ENCODE measurements at places on chromosomes 13 and 19.

DNA sequence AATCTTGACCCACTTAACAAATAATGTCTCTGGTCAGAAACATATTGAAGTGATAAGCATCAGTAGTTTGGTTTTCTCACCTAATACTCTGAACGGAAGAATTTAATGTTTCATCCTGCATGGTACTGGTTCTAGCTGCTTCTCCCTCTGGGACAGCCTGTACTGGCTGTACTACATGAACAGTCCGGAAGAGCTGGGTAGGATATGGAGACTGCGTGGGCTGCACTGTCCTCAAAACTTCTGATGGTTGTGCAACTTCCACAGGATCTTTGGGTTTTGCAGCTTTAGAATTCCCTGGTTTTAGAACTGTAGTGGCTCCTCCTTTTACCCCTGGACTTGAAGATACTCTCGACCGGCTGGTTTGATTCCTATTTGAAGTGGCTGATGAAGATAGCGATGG is 78.3 kb downstream of the ELF1 start:
- DNase-seq = no peak

GRCh38 chr13:80865329-80865728 is 524.4 kb upstream of the SPRY2 start:
- no peak for DNase-seq

GRCh38 chr13:41660411-41660810 is 203.1 kb downstream of the RGCC start:
- DNase-seq = no peak

- DNase-seq = no peak
These were observed 2.5 kb upstream of the ISYNA1 start for GRCh38 chr19:18440415-18440877.

DNA sequence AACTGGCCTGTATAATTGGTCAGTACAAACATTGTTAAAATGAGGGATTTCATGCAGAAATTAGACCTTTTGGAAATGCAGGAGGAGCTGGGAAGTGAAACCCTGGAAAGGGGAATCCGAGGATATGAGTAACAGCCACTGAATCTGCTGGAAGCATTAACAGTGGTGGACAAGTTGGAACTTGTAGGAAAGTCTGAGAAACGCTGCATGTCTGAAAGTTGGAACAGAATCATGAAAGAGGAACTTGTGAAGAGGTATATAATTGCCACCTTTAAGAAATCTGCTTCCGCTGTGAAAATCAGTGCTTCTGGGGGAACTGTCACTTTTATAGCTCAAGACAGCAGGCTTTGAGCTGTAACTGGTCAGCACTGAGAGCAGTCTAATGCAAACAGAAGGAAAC is 716.5 kb upstream of the PRR20A start:
- no peak for DNase-seq

DNA sequence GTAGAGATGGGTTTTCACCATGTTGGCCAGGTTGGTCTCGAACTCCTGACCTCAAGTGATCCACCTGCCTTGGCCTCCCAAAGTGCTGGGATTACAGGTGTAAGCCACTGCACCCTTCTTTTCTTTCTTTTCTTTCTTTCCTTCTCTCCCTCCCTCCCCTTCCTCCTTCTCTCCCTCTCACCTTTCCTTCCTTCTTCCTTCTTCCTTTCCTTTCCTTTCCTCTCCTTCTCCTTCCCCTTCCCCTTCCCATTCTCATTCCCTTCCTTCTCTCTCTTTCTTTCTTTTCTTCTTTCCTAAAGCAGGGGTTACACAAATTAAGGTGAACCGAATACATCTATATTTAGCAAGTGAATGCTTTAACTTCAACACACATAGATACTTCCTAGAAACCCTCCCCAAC is 58.0 kb upstream of the URI1 start:
- no peak for DNase-seq

GRCh38 chr19:40315812-40316470 is 30.8 kb upstream of the AKT2 start:
- no peak for DNase-seq
